ENCODE measurements at places on chromosomes 7 and 10.
A peak's percentile ranks its signal among the peaks of the same experiment; 100 is the strongest.

- peak; percentile 44 for DNase-seq
Observed at GRCh38 chr10:91743465-91743864, 54.8 kb upstream of the TNKS2 start.

DNA sequence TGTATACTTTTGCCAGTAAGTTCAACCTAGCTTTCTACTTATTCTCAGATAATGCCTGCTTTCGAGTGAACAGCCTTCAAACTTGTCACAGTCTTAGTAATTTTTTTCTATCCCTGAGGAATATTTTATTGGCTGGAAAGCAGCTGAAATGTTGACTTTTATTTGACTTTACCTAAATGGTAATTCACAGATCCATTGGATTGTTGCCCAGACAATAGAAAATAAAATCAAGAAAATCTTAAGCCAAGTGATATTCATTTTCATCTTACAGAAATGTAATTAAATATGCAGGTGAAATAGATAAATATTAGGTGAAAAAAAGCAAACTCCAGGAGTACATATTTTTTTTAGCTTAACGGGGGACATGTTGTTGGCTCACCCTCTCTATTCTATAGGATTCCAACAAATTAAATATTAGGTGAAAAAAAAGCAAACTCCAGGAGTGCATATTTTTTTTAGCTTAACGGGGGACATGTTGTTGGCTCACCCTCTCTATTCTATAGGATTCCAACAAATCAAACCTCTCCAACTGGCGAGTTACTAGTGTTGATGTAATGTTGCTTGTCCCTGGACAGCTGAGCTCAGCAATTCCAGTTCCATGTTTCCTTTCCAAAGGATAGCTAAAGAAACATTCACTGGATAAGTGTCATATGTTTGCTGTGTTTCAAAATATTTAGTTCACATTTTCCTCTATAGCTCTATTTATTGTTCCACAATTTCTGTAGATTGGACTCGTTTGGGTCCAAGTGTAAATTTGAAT is 4.2 kb downstream of the TMEM26 start:
- no peak for DNase-seq

DNA sequence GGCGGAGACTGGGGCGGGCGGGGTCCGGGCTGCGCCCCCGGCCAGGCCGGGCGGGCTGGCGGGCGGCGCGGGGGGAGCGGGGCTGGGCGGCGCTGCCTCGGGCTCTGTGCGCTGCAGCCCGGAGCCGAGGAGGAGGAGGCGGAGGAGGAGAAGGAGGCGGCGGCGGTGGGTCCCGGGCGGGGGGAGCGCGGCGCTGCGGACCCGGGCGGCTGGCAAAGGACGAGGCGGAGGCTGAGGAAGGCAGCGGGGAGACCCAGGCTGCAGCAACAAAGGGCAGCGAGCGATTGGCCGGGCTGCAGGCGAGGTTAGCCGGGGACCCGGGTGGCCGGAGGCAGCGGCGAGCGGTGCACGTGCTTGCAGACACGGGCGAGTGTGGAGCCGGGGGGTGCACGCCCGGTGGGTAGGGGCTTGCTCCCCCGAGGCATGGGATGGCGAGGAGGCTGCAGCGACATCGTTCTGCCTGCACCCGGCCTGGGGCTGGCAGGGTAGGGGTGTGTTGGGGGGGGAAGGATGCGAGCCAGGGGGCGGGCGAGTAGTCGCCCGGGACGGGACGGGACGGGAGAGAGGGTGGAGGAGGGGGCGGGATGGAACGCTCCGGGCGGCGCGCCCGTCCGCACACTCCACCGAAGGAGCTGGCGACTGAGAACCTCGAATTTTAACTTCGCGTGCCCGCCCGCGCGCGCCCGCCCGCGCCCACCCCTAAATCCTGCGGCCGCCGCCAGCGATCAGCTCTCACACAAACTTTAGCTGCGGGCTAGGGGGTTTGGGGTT is 844 bp upstream of the KAT6B start:
- no peak for DNase-seq

DNA sequence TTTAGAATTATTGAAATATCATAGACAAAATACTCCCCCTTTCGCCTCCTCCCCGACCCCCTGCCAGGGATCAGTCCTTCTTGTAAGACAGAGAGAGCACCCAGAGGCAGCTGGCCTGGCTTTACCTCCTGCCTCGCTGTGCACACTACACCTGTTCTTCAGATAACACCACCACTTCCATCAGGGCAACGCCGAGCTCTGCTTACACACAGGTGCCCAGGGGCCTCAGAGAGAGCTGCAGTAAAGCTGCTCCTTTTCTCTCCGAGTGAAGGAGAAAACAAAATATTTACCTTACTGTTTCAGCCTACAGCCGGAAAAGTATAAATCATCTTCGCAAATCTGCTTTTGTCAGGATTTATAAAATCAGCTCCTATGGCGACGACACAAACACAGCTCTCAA is 80.7 kb downstream of the HIPK2 start:
- no peak for DNase-seq

GRCh38 chr10:69913606-69914382 is 112.1 kb downstream of the COL13A1 start:
- DNase-seq: no peak

GRCh38 chr10:50437248-50437647 is 185.9 kb upstream of the ASAH2 start:
- DNase-seq: no peak

DNA sequence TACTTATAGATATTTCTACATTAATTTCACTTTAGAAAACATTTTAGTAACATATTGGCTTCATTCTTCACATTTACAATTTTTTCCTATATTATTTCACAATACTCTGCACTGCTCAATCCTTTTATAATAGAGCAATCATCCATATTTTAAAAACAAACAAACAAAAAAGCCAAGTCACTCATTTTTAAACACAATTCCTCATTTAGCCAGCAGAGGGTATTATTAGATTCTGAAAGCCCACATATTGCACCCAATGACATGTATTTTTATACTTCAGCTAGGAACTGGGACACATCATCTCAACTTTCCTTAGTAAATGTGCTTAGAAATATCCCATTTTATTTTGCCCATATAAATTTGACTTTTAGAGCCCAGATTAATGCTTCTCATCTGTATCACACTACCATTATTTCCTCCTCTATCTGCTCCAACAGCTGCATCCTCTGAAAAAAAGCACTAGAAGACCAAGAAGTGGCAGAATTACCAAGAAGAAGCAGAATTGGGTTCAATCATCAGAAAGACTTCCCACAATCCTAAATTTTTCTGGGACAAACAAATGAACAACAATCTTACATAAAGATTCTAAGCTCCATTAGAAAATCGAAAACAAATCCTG is 29.5 kb downstream of the CTNNA3 start:
- DNase-seq: peak; percentile 8

GRCh38 chr7:3318874-3319273 is 17.8 kb downstream of the SDK1 start:
- DNase-seq: no peak

GRCh38 chr10:9921544-9921943 is 1096.1 kb upstream of the CELF2 start:
- DNase-seq: no peak

GRCh38 chr10:78852466-78853240 is 216.1 kb upstream of the ZMIZ1 start:
- no peak for DNase-seq

GRCh38 chr10:78062296-78062695 is 28.6 kb downstream of the RPS24 start:
- no peak for DNase-seq

DNA sequence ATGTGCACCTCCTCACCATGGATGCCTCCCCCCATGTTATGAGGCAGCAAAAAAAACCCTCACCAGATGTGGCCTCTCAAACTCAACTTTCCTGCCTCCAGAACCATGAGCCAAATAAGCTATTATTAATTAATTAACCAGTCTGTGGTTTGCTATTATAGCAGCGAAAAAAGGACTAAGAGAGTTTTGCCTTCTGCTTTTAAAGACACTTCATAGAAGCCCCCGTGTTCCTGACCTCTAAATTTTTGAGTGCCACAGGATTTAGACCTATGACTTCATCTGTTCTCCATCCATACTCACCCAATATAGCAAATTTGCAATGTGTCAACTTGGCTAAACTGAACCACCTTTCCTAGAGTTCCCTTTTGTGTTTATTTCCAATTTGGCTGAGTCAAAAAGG is 9.2 kb upstream of the SEMA3E start:
- DNase-seq: no peak

DNA sequence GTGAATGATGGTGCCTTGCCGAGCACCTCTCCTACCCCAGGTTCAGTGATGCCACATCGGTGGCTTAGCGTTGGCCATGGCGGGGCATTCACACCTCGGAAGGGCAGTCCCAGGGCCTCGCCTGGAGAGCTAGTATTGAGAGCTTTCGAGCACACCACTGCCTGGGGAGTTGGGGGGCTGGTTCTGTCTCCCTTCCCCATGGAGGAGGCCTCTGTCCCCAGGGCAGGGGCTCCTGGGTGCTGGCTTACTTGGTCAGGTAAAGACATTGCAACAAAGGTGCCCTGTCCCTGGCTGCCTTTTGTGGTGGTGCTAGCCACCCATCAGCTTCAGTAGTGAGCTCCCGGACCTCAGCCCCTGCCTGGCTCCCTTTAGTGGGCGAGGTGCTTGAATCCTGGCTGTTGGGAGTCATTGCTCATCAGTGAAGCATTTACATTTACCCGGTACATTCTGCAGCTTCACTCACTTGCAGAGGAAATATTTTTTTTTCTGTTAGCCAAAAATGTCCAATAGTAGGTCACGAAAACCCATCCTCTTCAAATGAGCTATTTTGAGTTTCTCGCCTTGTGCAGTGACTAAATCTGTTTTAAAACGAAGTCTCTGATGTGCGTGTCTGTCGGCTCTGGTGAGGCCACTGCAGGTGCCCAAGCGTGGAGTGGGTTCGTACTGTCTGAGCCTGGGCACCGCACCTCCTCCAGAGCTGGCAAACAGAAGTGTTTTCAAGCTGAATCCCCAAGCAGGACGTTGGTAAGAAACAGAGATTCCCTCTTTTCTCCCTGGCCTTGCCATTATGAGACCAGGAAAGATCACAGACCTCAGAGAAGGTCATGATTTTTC is 95.5 kb downstream of the INPP5A start:
- no peak for DNase-seq

DNA sequence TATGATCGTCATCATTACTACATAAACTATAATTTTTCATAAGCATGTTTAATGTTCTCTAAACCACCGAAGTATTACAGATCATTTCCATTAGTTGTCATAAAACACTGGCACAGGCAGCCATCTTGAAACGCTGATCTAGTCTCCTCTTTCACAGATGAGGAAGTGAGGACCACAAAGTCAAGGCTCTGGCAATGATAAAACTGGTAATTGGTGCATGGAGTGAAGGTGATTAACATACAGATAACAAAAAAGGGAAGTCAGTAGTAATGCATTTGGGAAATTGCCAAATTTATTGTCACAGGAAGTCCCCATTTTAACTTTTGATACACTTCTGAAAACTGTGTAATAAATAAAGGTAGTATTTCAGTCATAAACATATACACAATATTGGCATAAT is 49.3 kb downstream of the FBXL13 start:
- no peak for DNase-seq

- no peak for DNase-seq
Observed at GRCh38 chr7:25384788-25385505, 156.7 kb upstream of the NPVF start.

DNA sequence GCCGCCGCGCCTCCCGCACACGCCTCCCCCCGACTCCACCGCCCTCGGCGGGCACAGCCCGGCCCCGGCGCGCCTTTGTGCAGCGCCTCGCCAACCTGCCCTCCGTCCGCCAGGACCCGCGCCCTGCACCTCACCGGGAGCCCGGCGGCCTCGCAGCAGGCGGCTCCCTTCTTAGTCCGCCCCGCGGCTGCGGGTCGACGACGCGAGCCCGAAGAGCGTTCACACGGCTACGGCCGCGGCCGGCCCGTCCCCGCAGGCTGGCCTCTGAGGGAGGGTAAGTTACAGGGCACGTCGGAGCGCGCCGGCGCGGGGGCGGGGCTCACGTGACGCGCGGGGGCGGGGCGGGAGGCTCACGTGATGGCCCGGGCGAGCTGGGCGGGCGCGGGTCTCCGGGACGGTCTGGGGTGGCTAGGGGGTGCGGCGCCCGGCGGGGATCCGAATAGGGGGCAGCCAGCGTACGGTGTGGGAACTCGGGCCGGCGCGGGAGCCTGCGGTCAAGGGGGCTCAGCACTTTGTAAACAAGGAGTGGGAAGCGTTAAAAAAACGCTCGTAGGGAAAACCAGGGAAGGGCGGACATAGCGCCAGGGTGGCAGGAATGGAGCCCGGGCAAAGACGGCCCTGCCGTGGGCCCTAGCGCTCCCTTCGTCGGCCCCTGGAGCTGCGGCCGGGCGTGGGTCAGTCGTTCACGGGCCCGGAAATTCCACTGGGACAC is at the start of gene ARHGAP12:
TSS of gene ARHGAP12 (minus strand) at position 283 of the 712 bp plus-strand sequence. CDS start 19,976 bp downstream, outside the sequence.
- peak; percentile 35 for DNase-seq

GRCh38 chr7:37031571-37032257 is 307.4 kb upstream of the AOAH start:
- DNase-seq: peak; percentile 88

GRCh38 chr7:91233212-91233611 is 31.0 kb upstream of the FZD1 start:
- no peak for DNase-seq

DNA sequence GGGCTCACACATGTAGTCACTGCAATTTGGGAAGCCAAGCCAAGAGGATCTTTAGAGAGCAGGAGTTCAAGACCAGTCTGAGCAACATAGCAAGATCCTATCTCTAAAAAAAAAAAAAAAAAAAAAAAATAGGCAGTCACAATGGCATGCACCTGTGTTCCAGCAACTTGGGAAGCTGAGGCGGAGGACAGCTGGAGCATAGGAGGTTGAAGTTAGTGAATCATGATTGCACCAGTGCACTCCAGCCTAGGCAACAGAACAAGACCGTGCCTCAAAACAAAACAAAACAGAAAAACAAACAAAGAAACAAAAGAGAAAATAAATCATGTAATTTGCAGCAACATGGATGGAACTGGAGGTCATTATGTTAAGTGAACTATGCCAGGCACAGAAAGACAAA is 33.6 kb upstream of the BICC1 start:
- no peak for DNase-seq
